ENCODE measurements at places on chromosomes 5 and 9. TPM values are rescaled to one million over a fixed set of nuclear protein-coding genes. Genes with fewer than 3 reads are reported as not detected.

DNA sequence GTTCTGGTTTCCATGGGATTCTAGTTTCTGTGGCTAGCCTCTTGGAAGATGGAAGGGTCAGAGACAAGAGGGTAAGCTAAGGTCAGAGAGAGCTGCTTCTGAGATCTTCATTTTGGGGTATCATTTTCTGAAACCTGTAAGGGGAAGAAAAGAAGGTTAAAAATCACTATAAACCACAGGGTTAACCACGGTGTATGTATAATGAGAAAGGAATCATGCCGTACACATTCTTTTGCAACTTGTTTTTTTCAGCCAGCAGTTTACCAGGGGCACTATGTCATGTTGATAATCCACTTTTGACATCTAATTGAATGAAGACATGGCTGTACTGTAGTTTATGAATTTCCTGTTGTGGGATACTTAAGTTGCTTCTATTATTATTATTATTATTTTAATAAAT lies 164.4 kb downstream of the FOCAD start:
- no peak for DNase-seq
- H3K4me1 ChIP-seq: no peaks in the 10 kb centered on the region
- no peak overlapping the region for H3K27ac ChIP-seq
- H3K27me3 ChIP-seq: no peaks in the 10 kb centered on the region
- no peaks in the 10 kb centered on the region for H3K36me3 ChIP-seq

DNA sequence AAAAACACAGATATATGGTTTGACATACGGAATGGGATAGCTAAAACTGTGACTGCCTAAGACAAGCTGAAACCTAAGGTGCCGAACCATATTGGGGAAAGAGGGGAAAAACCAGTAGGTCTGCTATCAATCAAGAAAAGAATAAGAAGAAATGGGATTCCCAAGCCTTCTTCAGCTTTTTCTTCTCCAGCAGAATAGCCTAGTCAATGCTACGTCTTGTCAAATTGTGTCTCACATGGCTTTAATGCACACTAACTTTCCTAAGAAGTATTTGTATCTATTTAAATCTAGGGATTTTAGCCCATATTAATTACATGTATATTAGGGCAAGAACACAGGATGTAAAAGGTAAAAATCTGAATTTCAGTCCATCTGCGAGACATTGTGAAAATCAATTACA lies 797 bp upstream of the FBXO38 start:
- H3K27ac ChIP-seq: peak overlapping the region; percentile 87
- H3K27me3 ChIP-seq: no peaks in the 10 kb centered on the region
- peak; percentile 28 for DNase-seq
- H3K36me3 ChIP-seq: no peaks in the 10 kb centered on the region
- H3K4me1 ChIP-seq: no peaks in the 10 kb centered on the region

- no peak overlapping the region for H3K4me3 ChIP-seq
- no peak for DNase-seq
- peaks cover 6% of the 10 kb centered on the region for H3K4me1 ChIP-seq
- H3K36me3 ChIP-seq: no peaks in the 10 kb centered on the region
Measured at GRCh38 chr5:10635257-10635866, 71.5 kb downstream of the ANKRD33B start.

- peaks cover 11% of the 10 kb centered on the region for H3K4me1 ChIP-seq
- peak overlapping the region; percentile 45 for H3K27ac ChIP-seq
- H3K36me3 ChIP-seq: no peaks in the 10 kb centered on the region
Measured at GRCh38 chr9:2418619-2419018, 203.0 kb upstream of the VLDLR start.

Gene HEMGN
- total RNA-seq: 34.7 TPM

Gene PHYHD1
- total RNA-seq: 7.8 TPM
